Hematopoietic multipotent progenitor cell treated with erythropoietin and hydrocortisone succinate and interleukin-3 and kit ligand, for 15 days (in vitro differentiated cells): ENCODE measurements at places on chromosomes 3 and 15.

DNA sequence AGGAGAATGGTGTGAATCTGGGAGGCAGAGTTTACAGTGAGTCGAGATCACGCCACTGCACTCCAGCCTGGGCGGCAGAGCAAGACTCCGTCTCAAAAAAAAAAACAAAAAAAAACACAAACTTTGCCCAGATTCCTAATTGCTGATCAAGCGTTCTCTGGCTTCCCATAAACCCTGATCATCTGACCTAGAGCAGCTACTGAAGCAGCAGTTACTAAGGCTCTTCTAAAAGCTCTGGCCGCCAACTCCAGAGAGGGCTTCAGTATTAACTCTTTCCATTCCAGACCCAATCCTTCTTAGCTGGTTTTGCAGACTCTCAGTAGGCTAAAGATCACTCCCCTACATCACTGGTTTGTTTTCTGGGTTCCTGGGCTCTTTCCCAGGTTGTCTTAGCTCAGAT lies 201.6 kb downstream of the IGSF11 start:
- DNase-seq, result no peak

- no peak for DNase-seq
Observed at GRCh38 chr3:141981084-141981483, 104.6 kb downstream of the ATP1B3 start.

DNA sequence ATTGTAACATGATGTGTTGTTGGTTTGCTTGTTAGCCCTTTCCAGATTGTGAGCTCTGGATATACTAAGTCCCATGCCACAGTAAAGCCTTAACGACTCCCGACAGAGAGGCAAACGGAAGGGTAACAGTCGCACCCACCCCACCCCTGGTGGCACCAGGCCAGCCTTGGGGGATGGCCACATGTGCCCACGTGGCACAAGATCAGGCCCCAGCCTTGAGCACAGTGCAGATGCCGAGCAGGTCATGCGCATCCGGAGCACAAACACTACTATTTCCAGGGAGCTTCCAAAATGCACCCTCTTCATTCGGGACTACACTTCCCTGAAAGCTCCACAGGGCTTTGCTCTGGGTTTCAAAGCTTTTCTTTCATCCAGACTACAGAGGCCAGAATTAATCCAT lies 10.7 kb upstream of the HPS3 start:
- DNase-seq, result no peak

GRCh38 chr3:31197941-31198340 lies 303.5 kb upstream of the GADL1 start:
- no peak for DNase-seq

DNA sequence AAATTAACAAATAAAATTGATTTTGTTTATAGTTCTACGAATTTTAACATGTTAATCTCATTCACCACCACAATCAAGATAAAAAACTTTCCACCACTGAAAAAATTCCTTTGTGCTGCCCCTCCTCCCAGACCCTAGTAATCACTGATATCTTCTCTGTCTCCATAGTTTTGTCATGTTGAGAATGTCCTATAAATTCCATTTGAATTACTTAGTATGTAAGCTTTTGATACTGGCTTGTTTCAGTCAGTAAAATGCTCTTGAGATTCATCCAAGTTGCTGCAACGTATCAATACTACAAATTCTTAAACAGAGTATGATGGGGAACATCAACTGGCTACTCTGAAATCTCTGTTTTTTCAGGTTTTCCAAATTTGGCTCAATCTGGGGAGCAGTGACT lies 129.6 kb downstream of the CTNNB1 start:
- DNase-seq, result no peak

- DNase-seq, result no peak
Observed at GRCh38 chr3:31859245-31859644, 121.8 kb downstream of the OSBPL10 start.

- DNase-seq, result no peak
Observed at GRCh38 chr3:30496066-30496966, 110.1 kb upstream of the TGFBR2 start.

- no peak for DNase-seq
Observed at GRCh38 chr3:89859757-89860156, 752.3 kb downstream of the EPHA3 start.

DNA sequence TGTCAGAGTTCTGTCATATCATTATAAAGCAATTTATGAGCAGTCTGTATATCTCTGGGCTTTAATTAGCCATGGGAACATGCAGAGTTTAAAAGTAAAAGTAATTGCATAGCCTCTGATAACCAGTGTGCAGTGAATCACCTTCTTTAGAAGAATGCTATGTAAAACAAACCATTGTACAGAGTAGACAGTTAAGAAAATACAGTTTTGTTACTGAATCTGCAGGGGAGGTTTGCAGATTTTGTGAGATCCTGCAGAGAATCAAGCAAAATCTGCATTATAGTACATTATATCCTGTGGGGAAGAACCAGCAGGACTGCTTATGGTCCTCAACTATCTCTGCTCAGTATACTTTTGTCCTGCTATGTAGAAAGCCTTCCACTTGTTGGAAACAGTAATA lies 396.2 kb upstream of the NAALADL2 start:
- DNase-seq, result no peak

DNA sequence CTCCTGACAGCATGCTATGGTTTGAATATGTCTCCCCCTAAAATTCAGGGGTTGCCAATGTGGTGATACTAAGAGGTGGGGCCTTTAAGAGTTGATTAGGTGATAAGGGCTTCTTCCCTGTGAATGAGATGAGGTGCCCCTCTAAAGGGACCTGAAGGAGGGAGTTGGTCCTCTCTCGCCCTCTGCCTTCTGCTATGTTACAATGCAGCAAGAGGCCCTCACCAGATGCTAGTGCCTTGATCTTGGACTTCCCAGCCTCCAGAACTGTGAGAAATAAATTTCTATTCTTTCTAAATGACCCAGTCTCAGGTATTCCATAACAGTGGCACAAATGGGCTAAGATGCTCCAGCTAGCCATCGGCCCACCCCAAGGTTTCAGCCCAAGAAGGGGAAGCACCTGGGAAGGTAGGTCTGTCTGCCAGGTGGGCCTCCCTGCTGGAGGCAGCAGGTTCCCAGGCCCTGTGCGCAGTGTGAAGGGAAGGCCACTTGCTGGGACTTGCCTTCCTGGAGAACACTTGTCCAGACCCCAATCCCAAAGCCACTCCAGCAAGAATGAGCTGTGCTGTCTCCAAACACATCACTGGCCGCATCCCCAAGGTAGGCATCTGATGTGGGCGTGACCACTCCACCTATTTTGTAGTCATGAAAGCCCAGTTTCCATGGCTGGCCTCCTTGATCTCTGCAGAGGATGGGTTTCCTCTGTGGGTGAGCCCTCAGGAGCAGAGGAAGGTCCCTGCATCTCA lies 9.0 kb downstream of the TGM4 start:
- DNase-seq, result no peak

- no peak for DNase-seq
Observed at GRCh38 chr3:52518723-52519444, 14.8 kb downstream of the NT5DC2 start.

- DNase-seq, result no peak
Observed at GRCh38 chr15:82575335-82575734, 35.1 kb upstream of the RPS17 start.

GRCh38 chr3:171614318-171614921 lies 154.2 kb upstream of the TNIK start:
- no peak for DNase-seq

- no peak for DNase-seq
Observed at GRCh38 chr3:113194823-113195401, 16.4 kb upstream of the BOC start.

DNA sequence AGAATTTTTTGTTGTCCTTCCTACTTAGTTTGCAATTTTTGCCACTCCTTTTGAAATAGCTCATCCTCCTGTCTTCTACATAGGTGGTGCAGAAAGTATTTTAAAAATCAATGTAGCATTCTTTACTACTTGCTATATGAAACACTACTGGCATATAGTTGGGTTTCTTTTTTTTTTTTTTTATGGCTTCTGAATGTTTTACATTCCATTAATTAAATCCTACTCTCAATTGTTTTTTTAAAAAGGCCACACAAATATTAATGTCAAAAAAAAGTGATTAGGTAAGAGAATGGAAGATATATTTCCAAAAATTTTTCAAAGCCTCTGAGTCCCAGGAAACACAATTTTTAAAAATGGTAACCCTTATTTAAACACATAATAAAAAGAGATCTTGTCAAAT lies 262.6 kb downstream of the MAGI1 start:
- DNase-seq, result no peak

DNA sequence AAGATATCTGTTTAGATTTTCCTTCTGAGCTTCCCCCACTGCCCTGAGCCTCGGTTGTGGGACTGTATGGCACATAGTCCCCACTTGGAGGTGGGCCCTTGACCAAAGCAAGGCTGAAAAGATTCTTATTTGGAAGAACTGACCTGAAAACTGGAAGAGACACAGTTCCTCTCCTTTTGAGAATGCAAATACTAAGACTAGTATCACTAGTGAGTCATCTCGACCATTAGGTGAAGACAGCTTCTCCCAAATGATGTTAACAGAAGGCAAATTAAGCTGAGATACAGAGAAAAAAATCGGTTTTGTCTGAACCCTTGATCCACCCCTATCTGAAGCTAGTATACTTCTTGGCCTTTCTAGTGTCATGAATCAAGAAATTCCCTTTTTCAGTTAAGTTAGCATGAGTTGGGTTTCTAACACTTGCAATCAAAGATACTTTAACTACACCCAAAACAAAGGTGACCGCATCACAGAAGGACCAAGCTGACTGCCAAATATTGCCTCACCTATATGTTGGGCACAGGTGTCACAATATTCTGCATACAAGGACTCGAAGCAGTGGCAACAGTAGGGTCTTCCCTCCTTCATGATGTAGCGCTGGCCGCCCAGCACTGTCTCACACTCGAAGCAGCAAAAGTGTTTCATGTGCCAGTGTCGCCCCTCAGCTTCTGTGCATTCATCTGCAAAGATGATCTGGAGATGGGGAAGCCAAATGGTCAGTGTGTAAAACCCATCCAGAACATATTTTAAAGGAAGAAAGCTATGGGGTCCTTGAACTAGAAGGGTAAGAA lies 72.4 kb downstream of the PRICKLE2 start:
- no peak for DNase-seq

DNA sequence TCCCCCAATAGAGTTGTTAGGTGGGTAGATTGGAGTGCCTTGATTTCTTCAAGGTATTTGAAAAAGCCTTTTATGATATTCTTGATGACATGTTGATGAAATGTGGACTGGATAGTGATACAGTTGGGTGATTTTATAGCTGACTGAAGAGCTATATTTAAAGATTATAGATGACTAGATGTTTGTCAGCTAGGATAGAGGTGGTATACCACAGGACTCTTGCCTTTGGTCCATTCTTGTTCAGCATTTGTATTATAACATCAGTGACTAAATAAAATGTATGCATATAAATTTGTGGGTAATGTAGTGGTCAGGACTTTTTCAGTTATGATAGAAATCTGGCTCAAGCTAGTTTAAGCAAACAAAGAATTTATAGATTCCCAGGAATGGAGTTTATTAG lies 143.9 kb downstream of the ZNF609 start:
- no peak for DNase-seq

DNA sequence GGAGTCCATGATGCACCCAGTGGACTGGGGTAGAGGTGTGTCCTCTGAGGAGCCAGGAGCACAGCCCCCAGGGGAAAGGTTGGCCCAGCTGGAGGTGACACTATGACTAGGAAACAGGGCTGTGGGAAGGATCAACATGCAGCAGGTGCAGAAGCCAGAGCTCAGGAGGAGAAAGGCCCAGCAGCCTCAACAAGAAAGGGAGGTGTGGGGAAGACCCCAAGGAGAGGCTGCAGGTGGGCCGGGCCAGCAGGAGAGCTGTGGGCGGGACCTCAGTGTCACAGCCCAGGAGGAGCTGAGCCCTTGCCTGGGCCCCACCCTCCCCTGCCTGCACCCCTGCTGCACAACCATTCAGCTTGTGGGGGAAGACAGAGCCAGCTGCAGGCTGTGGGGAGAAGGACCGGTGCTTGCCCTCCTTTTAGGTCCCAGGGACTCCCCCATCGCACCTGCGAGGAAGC lies 18.4 kb upstream of the KLF13 start:
- peak; percentile 59 for DNase-seq

- no peak for DNase-seq
Observed at GRCh38 chr3:38411591-38411990, 42.1 kb upstream of the ACVR2B start.

GRCh38 chr3:59271971-59272370 lies 222.1 kb upstream of the CFAP20DC start:
- DNase-seq, result no peak

GRCh38 chr3:2656806-2657777 lies 453.1 kb downstream of the IL5RA start:
- no peak for DNase-seq

GRCh38 chr15:27535445-27536129 lies 563.5 kb downstream of the OCA2 start:
- no peak for DNase-seq

- no peak for DNase-seq
Observed at GRCh38 chr3:134364061-134364935, 9.9 kb downstream of the AMOTL2 start.

GRCh38 chr3:141259821-141260629 lies 28.4 kb downstream of the PXYLP1 start:
- DNase-seq, result no peak

DNA sequence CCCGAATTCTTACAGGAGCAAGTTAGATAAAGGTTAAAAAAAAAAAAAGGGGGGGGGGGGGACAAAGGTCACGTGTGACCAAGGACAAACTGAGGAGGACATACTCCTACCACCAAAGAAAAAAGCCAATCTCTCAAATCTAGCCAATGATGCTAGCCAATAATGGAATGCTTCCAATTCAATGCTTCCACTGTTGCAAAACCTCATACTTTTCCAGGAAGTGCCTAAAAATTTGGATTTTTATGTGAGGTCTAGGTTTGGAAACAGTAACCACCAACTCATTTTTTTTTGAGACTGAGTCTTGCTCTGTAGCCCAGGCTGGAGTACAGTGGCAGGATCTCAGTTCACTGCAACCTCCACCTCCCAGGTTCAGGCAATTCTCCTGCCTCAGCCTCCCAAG lies 11.4 kb downstream of the MSL2 start:
- DNase-seq, result no peak

- DNase-seq, result peak; percentile 47
Observed at GRCh38 chr3:171163101-171164066, 136.9 kb upstream of the SLC2A2 start.

DNA sequence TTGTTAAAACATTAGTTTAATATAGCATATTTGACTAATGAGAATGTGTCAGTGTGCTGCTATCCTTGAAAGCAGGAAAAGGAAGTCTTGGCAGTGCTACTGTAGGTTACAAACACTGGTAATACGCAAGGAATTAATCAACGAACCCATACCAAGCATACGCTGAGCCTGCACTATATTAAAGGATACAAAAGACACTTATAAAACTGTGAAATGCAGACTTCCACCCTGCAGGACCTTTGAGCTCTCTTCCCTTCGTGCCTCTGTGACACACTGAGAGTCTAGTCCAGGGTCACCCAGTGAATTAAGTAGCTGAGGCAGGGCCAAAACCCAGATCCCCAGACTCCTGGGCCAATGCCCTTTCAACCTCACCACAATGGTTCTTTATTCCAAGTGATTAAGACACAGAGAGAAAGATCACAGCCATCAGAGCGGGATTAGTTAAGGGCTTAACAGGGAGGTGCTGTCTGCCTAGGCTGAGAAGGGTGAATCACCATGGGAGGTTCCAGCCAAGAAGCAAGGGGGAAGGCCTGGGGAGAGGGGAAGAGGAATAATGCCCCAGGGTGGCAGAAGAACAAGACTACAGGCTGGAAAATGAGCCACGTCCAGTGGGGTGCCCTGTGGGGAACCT lies 6.8 kb downstream of the ANXA2 start:
- no peak for DNase-seq
